Stimulated activated CD4-positive, alpha-beta T cell treated with anti-CD3 and anti-CD28 coated beads, Interleukin-15, amount 100 ng/mL, for 1 hour (primary cell): ENCODE measurements at places on chromosomes 5 and 9.

DNA sequence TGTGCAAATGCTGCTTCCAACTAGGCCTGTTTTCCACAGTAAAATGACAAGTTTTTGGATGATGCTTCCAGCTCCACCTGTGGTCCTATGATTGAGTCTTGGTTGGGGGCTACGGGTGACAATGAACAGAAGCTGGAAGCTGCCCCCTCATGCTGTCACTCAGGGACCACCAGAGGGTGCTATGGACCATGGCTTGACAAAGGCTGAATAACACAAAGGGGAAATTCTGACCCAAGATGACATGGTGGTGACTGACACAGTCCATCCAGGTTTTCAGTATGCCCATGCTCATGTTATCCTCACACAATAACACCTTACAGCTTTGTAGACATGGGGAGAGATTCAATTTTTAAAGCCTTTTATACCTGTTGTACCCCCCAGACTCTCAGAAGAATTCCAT, 23.9 kb upstream of the SAP30L start:
- no peak for DNase-seq

GRCh38 chr5:122053181-122054109, 24.6 kb downstream of the LOX start:
- DNase-seq = no peak

- no peak for DNase-seq
Observed at GRCh38 chr5:16877267-16877935, 58.7 kb downstream of the MYO10 start.

GRCh38 chr5:54832045-54832444, 153.3 kb downstream of the ESM1 start:
- DNase-seq = no peak

DNA sequence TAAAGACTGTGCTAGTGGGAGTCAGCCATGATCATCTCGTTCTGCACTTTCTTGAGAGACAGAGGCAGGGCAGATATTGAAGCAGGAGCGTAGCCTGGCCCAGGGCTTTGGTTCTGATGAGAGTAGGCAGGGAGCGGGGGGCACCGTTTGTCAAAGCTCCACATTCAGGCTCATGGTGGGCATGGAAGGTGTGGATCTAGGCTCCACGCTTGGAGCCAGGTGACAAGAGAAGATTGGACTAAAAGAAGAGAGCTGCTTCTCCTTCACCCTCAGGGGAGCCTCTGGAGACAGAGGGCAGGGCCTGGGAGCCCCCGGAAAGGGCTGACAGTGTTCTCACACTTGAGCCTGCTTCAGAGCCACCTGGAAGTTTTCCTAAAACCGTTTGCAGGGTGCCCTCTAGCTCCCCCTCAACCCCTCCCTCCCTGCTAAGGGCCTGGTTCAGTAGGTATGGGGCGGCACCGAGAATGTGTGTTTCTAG, 24.7 kb upstream of the FCN2 start:
- DNase-seq = no peak

- DNase-seq = no peak
Observed at GRCh38 chr5:139481122-139481533, 1.4 kb downstream of the STING1 start.

- no peak for DNase-seq
Observed at GRCh38 chr5:158770506-158770905, 329.2 kb downstream of the EBF1 start.

DNA sequence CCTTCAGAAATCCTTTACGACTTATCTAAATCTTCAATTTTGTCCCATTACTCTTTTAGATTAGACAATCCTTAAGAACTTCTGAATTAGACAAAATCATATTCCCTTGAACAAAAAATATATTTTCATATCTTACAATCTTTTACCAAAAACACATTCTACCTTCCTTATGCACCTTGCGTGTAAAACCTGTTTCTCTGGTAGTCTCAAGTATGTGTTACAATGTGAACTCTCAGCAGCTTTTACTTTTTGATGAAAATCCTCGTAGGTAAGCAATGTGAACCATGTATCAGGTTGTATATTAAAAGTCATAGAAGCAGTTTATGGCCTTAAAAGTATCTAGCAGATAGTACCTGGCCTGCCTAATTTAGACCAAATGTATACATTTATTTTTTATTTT, 12.7 kb downstream of the GMCL2 start:
- DNase-seq = no peak

DNA sequence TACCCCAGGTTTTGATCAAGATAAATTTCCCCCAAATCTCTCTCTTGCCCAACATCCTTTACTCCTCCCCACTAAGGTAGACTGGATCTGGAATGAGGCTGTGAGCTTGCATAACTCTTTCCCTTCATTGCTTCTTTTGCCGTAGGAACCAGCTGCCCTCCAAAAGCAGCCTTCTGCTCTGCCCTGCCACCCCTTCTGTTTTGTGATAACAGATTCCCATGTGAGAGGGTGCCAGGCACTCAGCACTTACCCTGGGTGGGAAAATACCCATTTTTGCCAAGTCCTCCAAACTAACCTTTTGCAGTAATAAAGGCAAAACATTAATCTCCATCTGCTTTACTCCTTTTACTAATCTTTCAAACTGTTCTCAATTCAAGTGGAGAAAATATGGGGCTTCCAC, 182.6 kb downstream of the ASTN2 start:
- DNase-seq = no peak

DNA sequence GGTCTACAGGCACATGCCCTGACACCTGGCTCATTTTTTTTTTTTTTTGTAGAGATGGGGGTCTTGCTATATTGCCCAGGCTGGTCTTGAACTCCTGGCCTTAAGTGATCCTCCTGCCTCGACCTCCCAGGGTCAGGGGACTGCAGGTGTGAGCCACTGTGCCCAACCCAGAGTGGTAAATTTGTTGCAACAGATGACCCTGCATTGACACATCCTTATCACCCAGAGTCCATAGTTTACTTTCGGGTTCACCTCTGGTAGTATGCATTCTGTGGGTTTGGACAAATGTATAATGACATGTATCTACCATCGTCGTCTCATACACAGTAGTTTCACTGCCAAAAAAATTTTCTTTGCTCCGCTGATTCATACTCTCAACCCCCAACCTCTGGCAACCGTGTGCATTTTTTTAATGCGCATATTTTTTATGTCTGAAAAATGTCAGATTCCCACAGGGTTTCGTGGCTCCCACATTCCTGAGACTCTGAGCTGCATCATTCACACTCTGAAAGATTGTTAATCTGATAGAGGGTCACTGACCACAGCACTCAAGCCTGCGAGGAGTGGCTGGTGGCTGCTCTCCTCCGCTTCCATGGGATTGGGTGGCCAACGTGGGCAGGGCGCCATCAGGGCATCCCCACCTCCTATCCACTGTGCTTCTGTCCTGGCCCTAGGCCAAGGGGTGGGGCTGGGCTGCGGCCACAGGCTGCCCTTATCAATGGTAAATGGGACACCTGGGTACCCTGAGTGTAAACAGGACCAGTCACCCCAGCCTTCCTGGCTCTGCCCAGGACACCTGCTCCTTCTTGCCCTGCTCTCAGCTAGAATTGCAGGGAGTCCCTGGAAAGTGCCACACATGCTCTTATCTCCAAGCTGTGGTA, 9.6 kb downstream of the NDST1 start:
- DNase-seq = no peak

GRCh38 chr5:111680737-111681413, 76.1 kb downstream of the NREP start:
- DNase-seq = no peak

- DNase-seq = no peak
Observed at GRCh38 chr5:91031402-91031752, 351.7 kb downstream of the ARRDC3 start.

- no peak for DNase-seq
Observed at GRCh38 chr5:175731172-175731571, 73.3 kb downstream of the HRH2 start.

GRCh38 chr5:120479066-120479465, 15.0 kb downstream of the PRR16 start:
- DNase-seq = no peak

DNA sequence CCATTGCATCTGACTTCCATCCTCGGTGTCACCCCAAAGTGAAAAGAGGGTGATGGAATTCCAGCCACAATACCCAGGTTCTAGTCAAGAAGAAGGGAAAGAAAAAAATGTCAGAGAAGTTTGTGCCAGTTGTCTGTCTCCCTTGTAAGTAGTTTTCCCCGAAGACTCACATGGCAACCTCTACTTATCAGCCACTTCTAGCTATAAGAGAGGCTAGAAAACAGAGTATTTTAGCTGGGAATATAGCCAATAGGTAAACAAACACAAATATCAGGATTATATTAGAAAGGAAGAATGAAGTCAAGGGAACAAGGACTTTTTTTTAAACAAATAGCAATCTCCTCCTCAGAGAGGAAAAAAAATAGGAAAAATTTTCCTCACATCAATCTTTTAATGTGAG, 12.2 kb upstream of the ISL1 start:
- no peak for DNase-seq

DNA sequence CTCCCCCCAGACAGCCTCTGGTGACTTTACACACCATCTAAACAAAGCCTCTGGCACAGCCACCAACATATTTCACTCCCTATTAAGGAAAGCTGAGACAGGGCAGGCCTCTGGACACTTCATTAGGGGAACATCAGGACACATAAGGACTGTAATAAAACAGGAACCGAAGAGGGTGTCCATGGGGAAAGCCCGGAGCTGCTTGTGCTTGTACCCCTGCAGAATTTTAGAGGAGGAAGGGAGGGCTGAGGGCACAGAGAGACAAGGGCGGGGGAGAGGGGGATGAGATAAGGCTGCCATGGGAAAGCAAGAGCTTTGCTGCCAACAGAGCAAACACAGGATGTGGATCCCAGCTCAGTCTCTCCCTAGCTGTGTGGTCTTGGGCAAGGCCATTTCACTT, 138.4 kb downstream of the ASTN2 start:
- DNase-seq = no peak

GRCh38 chr5:143733665-143734455, 78.1 kb upstream of the HMHB1 start:
- DNase-seq = no peak

- no peak for DNase-seq
Observed at GRCh38 chr9:92180669-92181181, 65.5 kb upstream of the SPTLC1 start.

DNA sequence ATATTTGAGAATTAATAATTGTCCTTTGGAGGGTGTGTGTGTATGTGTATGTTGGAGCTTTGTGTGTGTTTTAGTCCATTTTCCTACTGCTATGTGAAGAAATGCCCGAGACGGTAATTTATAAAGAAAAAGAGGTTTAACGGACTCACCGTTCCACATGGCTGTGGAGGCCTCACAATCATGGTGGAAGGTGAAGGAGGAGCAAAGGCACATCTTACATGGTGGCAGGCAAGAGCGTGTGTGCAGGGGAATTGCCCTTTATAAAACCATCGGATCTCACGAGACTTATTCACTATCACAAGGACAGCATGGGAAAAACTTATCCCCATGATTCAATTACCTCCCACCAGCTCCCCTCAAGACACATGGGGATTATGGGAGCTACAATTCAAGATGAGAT, 44.1 kb downstream of the TMC1 start:
- no peak for DNase-seq

GRCh38 chr9:116942593-116943061, 255.5 kb downstream of the TRIM32 start:
- DNase-seq = no peak

DNA sequence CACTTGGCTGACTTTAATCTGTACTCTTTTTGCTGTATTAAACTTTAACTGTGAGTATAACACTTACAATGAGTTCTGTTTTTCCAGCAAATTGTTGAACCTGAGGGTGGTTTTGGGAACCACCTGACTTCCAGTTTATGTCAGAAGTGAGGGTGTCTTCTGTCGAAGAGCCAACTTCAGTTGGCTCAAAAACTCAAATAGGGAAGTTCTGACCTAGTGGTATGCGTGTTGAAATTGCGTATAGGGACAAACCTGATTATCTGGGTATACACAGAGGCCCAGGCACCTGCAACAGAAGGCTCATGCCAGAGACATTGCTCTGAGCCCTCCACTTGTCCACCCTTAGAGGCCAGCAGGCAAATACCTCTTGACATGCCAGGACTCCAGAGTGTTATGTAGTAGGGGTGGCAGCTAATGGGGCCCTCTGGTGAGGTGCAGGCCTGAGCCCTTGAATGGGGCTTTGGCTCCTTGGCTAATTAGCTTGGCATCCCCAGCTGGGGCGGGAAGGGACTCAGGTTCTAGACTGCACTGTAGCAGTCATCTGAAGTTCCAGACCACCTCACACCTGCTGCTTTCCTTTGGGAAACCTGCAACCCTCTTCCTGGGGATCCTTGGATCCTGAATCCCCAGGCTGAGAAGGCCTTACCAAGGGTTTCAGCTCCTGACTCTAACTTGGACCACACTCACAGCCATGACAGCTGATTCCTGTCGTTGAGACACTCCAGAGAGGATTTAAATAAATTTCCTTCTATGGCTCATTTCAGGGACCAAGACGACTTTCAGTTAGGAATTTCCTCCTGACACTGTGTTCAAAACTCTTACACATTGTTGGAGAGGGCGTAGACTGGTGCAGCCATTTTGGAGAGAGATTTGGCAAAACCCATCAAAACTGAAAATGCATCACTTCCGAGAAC, 189.6 kb downstream of the HSPA4 start:
- no peak for DNase-seq

GRCh38 chr9:118364266-118365106, 660.3 kb downstream of the TLR4 start:
- DNase-seq = no peak

DNA sequence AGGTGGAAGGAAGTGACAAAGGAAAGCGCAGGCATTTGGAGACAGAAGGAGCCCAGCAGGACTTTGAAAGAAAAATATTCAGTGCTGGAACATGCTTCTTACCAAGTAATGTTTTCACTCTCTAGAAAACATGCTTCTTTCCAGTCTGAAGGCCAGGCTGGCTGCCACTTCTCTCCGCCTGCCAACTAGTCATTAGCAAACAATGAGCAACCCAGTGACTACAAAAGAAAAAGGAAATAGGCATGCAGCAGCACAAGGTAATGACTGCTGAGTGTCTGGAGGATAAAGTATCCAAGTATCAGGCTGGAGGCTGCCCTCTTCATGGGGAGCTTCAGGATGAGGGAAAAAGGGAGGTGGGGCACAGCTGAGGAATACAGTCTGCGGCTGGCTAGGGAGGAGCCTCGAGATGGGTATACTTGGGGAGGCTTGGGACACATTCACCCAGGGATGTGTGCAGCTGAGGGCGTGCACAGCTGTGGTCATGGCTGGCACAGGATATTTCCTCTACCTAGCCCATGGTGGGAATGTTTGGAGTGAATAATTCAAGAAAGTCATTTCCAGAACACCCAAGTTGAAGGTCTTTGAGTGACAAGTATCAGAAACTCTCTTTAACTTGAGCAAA, 161.5 kb upstream of the KIF2A start:
- DNase-seq = no peak

DNA sequence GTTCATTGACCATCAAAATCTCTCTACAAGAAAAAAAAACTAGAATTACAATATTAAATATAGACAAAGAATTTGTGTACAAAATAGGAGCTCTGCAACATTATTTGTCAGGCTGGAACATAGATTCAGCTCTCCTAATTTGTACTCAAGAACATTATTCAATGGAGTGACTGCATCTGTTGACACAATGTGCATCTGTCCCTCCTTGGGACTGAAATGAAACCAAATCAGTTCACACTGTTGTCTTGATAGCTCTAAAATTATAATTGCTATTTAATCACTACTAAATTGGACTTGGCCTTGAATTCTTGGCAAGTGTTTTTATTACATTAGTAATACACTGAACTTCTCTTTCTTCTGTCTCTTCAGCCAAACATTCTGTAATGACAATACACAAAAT, 47.7 kb downstream of the FTMT start:
- no peak for DNase-seq
